WERI-Rb-1 (cell line): ENCODE measurements at places on chromosomes 16 and 17.

DNA sequence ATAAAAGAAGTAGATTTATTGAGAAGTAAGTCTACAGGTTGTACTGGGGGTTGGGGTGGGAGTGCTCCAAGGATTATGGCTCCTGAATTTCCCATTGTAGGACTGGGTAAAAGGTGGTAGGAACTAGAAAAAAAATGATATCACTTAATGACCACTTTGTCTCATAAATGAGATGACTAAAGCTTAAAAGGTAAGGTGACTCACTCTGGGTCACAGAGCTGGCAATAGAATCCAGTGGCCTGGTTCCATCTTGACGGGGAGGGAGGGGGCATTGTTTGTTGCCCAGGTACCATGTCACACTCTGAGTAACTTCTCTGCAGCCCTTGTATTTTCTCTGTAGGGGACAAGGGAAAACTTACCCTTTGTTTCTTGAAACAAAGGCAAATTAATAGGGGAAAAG, 126.1 kb downstream of the PITPNC1 start:
- no peak for DNase-seq

DNA sequence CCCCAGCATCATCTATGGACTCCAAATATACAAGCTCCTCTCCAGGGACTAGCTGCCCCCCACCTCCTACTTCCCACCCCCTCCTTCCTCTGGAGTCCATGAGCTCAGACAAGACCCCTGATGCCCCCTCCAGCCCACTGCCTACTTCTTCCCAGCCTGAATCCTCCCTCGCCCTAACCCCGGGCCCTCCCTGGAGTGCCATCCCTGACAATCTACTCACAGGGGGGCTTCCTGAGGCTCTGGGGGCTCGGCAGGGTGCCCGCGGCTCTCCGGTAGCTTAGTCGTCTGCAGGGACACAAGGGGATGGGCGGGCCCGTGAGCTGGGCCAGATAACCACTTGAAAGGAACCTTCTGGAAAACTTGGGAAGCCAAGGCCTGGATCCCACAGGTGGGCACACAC, 15.1 kb downstream of the MPP3 start:
- DNase-seq = no peak

- no peak for DNase-seq
These were observed 801 bp downstream of the VPS35 start for GRCh38 chr16:46688101-46688653.

- no peak for DNase-seq
These were observed 31.6 kb downstream of the TNFRSF13B start for GRCh38 chr17:16940116-16940881.

- no peak for DNase-seq
These were observed 74.4 kb upstream of the TMEM132E start for GRCh38 chr17:34504814-34505484.

GRCh38 chr16:85917012-85917411, 18.1 kb downstream of the IRF8 start:
- no peak for DNase-seq

- no peak for DNase-seq
These were observed 109.0 kb downstream of the RAP1GAP2 start for GRCh38 chr17:2905269-2905668.

- no peak for DNase-seq
These were observed 601 bp upstream of the PRSS33 start for GRCh38 chr16:2787961-2788360.

- DNase-seq = no peak
These were observed 48.7 kb upstream of the GSE1 start for GRCh38 chr16:85564277-85565051.

DNA sequence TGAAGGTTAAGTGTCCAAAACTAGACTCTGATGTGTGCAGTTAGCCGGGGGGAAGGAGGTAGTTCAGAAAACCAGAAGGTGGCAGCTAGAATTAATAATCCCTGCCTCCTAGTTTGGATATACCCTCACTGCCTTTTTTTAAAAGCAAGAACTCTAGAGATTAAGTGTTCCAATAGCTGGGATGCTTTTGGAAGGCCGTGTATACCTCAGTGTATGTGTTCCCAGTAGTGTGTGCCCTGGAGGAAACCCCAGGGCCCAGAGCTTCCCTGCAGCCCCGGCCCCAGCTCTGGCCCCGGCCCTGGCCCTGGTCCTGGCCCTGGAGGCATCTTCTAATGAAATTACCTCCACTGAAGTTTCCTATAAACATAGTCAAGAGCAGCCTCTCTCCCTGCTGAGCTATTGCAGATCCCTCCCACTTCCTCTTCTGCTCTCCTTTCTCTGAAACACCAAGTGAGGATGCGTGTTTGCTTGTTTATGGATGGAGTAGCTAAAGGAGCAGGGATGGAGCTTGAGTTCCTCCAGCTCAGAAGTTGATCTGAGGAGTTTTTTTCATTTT, 130.7 kb downstream of the PRKCA start:
- no peak for DNase-seq

DNA sequence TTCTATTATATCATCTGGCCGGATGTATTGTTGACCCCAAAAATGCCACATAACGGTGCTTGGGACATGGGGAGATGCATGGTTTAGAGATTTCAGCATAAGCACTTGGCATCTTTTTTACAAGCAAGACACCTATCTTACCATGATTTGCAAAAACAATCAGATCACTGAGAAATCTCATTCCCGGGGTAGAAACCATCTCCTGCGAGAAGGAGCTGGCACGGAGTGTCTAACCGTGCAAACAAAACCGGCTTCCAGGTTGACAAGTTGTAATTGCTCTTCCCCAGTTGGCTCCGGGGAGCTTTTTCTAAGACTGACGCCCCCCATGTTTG, 1.0 kb downstream of the SLC16A6 start:
- DNase-seq = no peak

DNA sequence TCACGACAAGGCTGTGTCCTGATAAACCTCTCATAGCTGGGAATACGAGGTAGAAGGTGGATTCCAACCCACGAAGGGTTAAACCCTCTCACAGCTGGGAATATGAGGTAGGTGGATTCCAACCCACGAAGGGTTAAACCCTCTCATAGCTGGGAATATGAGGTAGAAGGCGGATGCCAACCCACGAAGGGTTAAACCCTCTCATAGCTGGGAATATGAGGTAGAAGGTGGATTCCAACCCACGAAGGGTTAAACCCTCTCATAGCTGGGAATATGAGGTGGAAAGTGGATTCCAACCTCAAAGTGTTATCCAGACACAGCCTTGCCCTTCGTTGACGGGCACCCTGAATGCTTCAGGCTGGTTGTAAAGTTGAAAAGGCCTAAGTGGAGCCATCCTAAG, 31.0 kb downstream of the AXIN1 start:
- DNase-seq = no peak

GRCh38 chr17:79433379-79433778, 177.5 kb downstream of the RBFOX3 start:
- no peak for DNase-seq

DNA sequence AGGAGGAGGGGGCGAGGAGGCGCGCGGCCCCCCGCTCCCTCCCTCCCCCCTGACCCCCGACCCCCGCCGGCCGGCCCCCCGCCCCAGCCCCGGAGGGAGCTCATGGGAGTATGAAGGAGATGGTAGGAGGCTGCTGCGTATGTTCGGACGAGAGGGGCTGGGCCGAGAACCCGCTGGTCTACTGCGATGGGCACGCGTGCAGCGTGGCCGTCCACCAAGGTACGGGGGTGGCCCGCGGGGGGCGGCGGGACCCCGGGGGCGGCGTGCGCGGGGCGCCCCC, 390 bp downstream of the MLLT6 start:
- DNase-seq = no peak

- no peak for DNase-seq
These were observed 16.9 kb upstream of the ITGA3 start for GRCh38 chr17:50039058-50039457.

DNA sequence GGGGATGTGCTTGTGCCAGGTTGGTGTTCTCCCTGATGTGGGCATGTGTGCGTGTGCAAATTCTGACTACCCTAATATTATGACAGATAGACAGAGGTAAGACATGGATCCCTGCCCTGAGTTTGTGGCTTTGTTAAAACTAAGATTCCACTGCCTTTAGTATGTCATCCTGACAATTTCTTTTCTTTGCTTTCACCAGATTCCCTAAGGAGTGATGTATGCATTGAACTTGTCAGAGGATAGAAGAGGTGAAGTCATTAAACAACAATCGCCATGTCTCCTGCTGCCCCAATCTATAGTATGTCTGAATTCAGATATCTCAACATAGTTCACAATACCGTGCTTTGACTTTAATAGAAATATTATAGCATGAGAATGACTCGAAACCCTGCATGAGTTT, 137.1 kb upstream of the ELAC2 start:
- no peak for DNase-seq

GRCh38 chr17:57084361-57084801, 665 bp upstream of the AKAP1 start:
- no peak for DNase-seq

GRCh38 chr16:813916-814412, 13.4 kb upstream of the GNG13 start:
- DNase-seq = no peak

DNA sequence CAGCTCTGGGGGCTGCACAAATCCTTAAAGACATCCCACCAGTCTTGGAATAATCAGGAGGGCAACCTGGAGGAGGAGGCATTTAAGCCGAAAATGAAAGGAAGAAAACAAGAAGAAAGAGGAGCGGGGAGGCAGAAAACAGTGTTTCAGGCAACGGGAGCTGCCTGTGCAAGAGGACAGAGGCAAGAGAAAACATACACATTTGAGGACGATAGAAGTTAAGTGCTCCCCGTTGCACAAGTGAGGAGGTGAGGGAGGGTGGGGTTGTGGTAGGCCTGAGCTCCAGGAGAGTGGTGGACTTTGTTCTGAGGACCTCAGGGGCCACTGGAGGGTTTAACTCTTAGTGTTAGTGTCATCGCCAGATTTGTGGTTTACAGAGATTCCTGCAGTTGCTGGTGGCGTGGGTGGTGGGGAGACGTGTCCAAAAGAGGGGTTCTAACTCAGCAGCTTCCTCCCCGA, 27.6 kb upstream of the CIBAR2 start:
- no peak for DNase-seq

DNA sequence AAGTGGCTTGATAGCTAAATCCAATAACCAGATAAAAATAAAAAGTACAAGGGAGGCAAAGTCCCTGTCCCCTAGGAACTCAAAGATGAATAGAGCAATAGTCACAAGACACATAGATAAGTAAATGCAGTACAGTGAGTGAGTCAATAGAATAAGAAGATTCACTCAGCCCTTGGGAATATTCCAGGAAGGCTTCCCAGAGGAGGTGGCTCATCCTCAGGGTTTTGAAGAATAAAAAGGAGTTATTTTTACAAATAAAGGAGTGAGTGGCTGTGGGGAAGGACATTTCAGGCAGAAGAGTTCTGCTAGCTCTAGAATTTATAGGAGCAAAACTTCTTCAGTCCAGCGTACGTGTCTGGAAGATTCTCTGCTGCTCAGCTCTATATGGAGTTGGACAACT, 177.4 kb upstream of the SDK2 start:
- DNase-seq = no peak

DNA sequence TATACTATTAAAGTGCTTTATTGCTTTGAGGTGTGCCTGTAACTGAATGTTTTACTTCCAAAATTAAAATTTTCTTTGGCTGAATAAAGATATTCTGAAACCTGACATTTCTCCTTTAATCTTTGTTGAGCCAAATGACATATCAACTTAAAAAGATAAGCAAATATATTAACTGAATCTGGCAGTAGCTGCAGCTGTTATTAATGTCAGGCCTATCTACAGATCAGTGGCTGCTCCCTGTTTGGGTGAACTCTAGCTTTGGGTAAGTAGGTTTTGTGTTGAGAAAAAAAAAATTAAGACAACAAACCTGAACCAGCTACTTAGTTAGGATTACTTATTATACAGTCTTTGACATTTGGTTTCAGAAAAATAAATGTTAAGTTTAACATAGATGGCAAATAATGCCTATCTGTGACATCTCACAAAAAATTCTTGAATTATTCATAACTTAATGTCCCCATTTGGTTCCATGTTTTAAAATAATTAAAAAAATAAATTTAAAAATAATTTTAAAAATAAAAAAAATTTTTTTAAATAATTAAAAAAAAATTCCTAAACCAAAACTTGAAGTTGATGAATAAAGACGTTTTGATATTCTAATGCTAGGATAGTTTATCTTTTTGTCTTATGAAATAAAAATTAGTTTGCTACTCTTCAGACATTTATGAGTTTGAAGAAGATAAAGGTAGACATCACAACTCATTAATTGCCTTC, 19.8 kb downstream of the CPD start:
- no peak for DNase-seq

DNA sequence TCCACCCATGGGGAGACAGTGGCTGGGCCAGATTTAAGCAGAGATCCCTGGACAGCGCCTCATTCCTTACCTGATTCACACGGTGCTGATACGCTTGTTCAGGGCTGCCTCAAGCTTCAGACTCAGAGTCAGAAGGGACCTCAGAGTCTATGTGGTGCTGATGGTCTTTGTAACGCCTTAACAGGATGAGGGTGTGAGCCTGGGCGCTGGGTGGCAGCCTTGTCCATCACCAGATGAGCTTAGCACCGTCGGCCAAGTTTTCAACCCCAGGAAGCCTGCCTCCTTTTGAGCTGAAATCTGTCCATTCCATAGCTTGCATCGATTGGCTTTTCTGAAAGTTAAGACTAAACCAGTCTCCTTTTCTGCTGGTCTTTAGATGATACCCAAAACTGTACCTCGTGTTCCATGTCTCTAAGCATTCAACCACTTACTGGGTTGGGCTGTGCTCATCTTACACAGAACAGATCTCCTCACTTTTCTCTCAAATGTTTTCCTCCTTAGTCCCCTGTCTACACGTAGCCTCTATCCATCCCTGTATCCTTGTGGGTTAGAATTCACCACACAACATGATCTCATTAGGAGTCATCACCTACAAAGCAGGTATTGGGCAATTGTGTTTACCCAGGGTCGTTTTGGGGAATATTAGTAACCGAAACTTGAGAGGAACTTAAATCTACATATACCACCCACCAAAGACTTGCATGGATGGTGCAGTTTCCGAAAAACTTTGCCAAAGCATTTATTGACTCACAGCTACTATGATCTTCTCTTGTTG, 573.4 kb downstream of the CDH13 start:
- peak; percentile 26 for DNase-seq

DNA sequence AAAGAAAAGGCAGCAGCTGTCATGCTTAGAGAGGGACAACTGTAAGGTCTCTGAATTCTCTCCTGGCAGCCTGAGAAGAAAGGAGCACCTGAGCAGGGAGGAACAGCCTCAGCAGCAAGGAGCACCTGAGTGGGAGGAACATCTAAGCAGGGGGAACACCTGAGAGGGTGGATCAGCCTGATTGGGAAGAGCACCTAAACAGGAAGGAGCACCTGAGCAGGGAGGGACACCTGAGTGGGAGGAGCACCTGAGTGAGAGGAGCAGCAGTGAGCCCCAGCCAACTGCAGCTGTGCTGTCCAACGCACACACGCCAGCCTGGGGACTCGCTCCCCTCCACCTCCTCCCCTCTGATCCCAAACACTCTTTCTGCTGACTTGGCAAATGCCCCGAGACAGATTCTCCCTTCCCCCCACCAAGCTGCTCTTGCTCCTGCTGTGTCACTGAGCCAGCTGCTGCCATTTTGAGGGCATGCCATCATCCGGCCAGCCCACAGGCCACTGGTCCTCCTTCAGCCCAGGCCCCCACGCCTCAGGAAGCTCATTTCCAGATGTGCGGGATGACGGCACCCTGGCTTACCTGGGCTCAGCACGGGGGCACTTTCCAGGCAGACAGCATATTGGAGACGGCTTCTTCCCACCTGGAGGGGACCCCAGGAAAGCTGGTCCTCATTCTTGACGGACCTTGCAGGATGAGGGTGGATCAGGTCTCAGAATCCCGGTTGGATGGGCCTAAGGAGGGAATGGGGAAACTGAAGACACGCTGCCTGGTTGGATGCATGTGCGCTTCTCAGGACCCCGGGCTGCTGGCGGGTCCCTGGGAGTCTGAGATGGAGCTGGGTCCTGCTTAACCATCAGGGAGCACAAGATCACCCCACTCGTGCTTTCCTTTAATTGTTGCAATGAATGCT, 57.7 kb upstream of the RBFOX3 start:
- DNase-seq = peak; percentile 7

- DNase-seq = peak; percentile 8
These were observed 17.2 kb upstream of the RBFOX3 start for GRCh38 chr17:79627766-79628690.
